ENCODE measurements at places on chromosomes 3 and 15.

GRCh38 chr15:73968461-73968860 lies 23.6 kb downstream of the STOML1 start:
- DNase-seq: no peak

- DNase-seq: no peak
Observed at GRCh38 chr3:101903451-101903871, 54.1 kb downstream of the NFKBIZ start.

DNA sequence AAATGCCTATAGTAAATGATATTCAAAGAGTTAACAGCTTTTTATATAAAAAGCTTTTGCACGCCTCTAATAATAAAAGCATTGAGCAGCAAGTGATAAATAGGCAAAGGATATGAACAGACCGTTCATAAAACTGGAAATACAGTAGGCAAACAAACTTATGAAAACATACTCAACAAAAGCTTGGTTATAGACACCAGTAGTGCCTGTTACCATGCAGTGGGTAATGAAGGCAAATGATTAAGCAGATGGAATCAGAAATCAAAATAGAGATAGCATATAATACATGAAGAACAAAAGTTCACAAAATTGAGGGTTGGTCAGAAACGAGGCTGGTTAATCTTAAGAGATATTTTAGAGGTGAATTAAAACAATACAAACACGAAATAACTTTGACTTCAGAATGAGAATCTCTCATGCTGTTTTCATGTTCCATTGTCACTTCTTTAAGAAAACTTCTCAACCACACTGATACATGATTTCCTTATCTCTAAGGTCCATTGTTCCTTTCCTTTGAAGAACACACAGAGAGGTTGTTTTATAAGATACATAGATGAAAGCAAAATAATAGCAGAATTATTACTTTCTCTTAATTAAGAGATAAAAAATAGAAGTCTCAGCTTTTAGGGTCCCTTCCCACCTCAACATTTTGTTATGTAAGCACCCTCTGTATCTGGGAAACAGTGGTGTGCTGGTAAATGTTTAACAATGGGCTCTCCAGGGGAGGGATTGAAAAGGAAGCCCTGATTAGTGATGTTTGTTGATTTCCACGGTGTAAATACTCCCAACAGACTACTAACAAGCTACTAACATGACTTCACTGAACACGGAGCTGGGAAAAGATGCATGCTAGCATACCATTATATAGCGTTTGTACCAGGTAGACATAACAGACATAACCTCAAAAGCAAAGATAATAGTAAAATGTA lies 12.6 kb downstream of the RASGRP1 start:
- DNase-seq: no peak

DNA sequence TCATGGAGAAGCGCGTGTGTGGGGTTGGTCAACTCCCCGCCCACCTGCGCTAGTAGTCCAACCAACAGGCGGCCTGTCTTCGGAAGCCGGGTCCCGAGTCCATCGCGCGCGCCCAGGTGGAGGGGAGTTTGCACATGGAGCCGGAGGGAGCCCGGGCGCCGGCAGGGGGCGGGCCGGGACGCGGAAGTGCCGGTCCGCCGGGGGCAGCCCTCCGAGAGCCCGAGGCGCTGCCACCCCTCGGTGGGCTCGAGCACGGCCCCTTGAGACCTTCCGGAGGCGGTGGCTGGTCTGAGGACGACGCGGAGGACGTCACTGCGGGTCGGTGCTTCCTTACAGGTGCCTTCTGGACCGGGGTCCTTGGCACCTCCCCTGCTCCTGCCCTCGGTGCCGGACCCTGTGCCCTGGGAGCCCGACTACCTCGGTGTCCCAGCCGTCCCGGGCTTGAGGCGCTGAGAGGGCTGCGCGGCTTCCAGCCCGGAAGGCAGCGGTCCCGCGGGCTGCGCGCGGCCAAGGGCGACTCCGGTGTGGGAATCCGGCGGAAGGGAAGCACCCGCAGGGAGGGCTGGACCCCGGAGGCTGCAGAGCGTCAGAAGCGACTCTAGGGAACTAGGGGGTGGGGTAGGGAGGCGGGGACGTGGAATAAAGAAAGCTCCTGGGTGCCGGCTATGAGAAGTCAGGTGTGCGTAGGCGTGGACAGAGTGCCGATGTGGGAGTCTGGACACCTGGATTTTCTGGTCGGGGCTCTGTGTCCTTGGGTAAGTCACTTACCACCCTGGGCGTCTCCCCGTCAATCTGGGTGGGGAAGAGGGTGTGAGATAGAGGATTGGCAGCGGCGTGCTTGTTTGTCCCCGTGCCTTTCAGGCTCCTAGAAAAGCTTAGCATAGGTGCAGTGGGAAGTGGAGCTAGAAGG lies 212.3 kb downstream of the FGF12 start:
- peak; percentile 76 for DNase-seq

DNA sequence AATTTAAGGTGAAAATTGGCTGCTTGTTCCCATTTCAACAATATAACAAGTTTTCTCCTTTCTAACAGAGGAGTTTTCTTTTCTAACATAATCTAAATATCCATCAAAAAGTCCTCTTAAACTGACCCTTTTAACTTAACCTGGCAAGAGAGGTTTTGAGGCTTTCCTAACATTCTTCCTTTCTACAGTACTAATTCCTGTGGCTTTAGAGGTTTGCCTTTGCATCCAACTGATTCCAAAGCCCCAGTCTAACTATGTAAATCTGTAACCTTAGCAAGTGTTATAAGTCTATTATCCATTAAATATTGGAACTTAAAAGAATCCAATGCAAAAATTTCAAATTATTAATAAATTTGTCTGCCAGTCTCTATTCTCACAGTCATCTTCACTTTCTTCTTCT lies 134.1 kb downstream of the ISL2 start:
- DNase-seq: no peak

GRCh38 chr15:59611276-59612260 lies at the start of gene GCNT3:
Gene GCNT3 (plus strand): TSS chr15:59611783. CDS start chr15:59618239, 6,456 bp downstream.
- DNase-seq: no peak

All from glutamatergic neuron (in vitro differentiated cells).